ENCODE measurements at places on chromosomes 2 and 18.

DNA sequence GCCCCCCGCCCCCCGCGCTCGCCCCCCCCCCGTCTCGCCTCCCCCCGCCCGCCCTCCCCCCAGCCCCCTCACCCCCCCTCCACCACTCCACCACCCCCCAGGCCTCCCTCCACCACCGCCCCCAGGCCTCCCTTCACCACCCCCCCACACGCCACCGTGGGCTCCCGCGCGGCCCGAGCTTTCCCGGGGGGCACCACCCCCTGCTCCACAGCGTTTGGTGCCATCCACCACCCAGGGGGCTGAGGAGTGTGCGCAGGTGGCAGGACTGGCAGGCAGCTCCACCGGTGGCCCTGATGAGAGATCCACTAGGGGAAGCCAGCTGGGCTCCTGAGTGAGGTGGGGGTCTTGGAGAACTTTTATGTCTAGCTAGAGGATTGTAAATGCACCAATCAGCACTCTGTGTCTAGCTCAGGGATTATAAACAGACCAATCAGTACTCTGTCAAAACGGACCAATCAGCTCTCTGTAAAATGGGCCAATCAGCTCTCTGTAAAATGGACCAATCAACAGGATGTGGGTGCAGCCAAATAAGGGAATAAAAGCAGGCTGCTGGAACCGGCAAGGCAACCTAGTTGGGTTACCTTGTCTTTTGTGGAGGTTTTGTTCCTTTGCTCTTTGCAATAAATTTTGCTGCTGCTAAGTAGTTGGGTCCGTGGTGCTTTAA, 43.0 kb upstream of the ITSN2 start:
- DNase-seq: no peak

- no peak for DNase-seq
These were observed 39.9 kb downstream of the TTC21B start for GRCh38 chr2:165913636-165914035.

DNA sequence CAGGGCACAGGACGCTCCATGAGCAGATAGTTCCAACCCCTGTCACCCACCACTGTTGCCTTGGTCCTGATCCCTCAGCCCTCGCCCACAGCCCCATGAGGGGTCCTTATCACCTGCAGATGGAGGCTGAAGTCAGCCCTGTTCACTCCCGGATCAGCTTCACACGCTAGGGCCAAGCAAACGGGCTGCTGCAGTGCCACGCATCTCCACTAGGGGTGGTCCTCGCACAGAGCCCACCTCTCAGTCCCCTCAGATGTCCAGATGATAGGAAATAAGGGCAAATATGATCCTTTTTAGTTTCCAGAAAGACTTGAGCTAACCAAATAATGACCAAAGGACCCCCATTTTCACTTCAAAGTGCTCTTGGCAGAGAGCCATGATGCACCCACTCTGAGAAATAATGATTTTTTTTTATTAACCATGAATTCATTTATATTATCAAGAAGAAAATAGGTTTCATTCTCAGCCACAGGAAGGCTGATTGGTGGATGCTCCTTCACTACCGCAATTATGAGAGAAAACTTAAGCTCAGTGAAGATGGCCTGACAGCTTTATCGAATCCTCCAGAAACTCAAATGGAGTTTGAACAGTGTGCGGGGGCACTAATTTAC, 71.9 kb upstream of the KLHL29 start:
- DNase-seq: peak; percentile 15

DNA sequence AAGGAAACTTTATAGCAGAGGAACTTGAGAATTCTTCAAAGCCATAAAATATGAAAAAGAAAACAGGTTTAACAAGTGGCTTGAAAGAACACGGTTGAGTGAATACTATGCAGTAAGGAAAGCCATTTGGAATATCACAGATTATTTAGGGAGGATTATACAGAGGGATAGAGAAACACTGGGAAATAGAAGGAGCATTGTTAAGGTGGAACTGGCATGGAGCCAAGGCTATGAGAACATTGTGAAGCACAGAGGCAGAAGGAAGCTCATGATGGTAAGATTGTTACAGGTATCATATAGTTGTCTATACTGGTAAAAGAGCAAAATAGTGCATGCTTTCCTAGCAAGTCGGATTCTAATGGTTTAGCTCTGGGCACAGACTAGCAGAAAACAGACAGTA, 87.1 kb downstream of the SS18 start:
- peak; percentile 7 for DNase-seq

GRCh38 chr2:161088658-161089350, 71.4 kb upstream of the TANK start:
- DNase-seq: no peak

DNA sequence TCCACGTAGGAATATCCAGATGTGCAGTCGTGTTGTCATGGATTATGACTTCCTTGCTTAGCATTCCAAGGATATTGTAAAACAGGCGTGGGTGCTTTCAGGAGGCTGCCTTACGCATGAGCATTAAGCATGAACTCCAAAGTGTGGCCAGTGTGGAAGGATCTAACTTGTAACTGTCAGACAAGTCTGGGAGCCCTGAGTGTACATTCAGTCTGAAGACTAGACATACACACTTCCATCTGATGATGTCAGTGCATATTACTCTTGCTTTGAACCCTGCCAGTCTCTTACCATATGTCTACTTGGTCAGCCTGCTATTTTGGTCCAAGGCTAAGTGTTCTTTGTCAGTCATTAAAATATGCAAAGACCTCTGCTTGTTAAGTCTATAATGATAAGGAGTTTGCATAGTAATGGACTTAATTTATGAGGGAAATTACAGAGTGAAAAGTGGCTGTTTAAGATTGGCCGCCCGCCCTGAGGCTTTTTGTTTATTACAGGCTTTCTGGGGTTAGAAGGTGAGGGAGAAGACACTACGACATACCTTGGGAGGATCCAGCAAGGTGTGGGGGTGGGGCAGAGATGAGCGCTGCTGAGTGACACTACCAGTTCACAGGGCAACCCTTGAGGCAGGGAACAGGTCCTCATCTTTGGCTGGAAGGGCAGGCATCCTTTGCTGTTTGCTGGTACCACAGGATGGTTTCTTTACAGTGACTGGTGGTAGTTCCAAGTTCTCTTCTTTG, 48.3 kb downstream of the CABLES1 start:
- peak; percentile 84 for DNase-seq

DNA sequence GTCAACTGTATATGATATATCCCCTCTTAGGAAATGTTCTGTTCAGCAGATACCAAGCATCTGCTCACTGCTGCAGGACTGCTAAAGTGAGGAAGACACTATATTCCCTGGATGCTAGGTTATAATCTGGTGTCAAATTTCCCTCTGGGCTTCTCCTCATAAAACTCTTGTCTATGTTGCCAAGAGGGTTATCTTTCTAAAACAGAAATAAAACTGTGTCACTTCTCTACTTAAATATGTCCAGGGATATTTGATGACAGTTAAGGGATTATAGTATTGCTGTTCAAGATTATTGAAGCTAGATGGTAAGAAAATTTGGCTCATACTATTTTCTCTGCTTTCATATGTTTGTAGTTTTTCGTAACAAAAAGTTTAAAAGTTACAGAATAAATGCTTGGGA, 30.5 kb upstream of the SNRNP27 start:
- no peak for DNase-seq

DNA sequence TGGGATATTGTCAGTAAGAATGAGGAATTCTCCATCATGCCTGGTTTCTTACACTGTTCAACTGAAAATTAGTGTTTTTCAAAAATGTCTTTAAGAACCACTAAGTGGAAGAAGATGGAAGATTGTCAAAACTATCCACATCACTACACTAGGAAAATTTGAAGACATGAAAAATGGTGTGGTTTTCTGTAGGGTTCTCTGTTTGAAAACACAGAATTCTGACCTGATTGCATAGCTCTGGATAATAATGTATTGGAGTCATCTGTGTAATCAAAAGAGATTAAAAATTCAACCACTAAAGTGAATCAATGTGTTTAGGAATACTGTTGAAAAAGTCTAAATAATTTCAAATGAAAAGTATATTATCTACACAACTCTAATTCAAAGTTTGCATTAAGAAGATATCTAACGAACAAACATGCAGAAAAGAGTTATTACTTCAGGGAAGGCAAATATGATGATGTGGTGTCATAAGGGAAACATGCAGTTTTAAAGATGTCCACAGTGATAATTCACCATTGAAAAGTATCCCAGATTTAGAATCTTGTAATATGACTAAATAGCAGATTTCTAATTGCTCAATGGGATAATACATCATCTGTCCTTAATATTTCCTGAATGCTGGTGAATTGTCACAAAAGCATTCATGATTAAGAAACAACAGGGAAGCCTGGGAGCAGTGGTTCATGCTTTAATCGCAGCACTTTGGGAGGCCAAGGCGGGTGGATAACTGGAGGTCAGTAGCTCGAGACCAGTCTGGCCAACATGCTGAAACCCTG, 116.9 kb downstream of the ERBB4 start:
- peak; percentile 63 for DNase-seq

DNA sequence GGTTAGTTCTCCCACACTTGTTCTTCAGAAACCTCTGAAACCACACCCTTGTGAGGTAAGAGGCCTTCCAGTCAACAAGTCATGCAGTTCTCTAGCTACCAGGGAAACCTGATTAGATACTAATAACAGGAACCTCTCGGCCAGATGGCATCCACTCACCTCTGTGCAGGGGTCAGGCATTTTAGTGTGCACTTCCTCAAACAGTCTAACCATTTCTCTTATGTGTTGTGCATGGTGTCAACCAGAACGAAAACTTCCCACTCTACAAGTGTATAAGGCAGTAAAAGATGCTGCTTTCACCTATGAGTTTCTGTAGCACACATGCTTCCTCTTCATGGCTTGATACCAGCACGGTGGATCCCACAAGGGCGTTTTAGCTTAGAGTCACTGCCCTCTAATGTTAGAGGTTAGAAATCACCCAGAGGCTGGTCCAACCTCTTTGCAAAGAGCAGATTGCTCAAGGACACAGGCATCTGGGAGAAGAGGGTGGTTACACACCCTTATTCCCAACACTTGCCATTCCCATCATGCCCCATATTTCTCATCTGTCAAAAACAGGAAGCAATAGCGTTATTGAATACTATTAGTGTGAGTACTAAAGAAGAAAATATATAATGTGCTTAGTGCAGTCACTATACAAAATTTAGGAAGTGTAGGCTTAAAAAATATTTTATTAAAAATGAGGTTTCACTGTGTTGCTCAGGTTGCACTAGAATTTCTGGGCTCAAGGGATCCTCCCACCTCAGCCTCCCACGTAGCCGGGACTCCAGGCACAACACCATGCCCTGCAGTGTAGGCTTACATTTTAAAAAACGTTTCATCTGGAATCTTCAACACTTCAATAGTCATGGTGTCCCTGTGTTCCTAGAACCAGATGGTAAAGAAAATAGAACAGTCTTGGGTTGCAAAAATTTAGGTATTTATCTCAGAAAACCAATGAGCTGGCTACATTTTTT, 34.5 kb upstream of the RAB31 start:
- DNase-seq: peak; percentile 57

DNA sequence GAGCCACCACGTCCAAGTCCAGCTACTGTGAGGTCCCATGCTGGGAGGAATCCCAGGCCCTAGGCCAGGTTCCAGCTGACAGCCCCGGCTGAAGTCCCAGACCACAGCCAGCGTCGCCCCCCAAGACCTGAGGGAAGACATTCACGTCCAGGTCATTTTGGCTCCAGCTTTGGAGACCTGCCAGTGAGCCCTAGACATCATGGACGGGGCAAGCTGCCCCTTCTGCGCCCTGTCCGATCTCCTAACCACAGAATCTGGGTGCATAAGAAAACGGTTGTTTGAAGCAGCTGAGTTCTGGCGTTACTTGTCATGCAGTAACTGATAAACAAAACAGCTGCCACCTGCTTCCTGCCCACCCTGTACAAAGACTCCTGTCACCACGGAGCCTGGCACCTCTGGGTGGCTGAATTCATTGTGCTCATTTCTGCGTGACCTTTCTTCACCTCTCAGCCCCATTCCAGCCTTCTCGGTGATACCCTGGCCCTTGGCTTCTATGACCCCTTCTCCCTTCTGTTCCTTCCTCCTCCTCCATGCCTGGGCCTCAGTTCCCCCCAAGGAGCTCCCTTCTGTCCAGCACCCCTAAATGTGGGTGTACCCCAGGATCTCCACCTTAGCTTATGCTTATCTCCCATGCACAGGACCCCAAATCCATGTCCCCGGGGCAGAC, 72.6 kb upstream of the SMAD7 start:
- DNase-seq: no peak

DNA sequence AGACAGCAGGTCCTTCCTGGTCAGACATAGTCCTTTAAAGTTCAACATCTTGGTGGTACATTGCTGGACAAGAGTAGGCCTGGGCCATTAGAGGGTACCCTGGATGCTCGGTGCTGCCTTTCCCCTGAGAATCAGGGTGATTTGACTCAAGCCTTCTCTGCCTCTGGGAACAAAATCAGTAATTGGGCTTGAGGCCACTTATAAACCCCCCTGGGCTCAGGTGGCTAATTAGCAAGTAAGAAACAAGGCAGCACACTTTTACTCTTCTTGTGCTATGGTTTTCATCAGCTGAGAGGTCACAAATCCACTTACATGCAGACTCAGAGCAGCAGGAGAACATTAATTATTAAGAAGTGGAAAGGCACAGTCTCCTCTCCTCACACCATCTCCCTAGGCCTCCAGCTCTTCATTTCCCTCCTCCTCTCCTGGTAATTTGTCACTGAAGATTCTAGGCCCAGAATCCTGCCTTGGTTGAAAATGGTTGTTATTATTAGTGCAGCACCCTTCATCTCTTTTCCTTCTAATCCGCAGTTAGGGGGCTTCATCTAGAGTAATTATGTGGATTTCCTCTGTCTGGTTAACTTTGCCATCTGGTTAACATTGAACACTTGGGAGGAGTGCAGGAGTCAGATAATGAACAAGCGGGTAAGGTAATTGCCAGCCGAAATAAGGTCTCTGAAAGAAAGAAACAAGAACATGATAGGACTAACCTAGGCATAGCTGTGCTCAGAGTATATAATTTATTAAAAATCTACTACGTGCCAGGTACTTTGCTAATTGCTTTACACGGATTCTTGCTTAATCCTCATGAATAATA, 29.7 kb upstream of the CASP10 start:
- DNase-seq: no peak

All from iris pigment epithelial cell (primary cell).